Stimulated activated naive B cell treated with anti-CD40 and anti-IgM and Interleukin-4, amounts not matched to agents 10 μg/mL and 1 μg/mL and 100 μg/mL, for 72 hours (primary cell): ENCODE measurements at places on chromosomes 5 and 9.

- DNase-seq = no peak
These were observed 384.3 kb upstream of the RFX3 start for GRCh38 chr9:3909966-3910650.

- no peak for DNase-seq
These were observed 27.8 kb upstream of the CSF1R start for GRCh38 chr5:150114102-150114641.

DNA sequence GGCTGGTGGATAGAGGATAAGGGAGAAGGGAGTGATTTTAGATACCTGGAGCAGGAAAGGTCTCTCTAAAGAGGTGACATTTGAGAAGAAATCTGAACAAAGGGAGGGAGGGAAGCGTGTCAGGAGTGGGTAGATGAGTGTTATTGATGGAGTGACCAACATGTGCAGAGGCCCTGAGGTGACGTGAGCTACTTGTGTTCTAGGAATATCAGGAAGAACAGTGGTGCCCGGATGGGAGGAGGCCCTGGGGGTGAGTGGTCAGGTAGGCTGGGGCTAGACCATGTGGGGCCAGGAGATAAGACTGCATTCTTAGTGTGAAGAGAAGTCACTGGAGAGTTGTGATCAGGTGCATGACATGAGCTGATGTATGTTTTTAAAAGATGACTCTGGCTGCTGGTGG lies 256.2 kb downstream of the ARHGAP26 start:
- no peak for DNase-seq

- DNase-seq = no peak
These were observed 27.2 kb downstream of the NR3C1 start for GRCh38 chr5:143376195-143376779.

- no peak for DNase-seq
These were observed 42.8 kb upstream of the RPS23 start for GRCh38 chr5:82320966-82321365.

DNA sequence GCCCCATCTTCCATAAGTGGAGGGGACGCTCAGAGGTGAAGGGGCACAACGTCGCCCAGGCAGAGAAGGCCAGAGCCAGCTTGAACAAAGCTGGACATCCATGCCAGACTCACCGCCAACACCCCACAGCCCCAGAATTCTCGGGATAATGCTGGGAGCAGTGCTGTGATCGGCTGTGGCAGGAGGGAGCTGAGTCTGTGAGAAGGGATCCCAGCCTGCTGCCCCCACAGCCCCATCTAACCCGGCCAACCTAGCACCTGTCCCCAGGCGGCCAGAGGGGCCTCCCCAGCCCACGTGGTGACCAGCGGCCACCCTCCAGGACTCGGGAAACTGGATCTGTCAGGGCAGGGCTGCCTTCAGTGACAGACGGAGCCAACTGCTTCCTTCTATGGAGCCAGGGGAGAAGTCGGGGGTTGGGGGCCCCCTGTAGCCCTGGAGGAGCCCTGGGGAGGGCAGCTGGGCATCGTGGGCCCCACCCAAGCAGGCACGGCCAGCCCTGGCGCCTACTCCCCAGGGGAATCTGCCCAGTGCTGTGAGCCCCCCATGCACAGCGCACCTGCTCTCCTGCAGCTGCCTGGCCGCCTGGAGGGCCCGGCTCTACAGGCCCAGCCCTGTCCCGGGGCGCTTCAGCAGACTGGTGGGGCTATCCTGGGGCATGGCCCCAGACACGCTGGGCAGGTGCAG lies 6.0 kb downstream of the BRD3 start:
- no peak for DNase-seq

- no peak for DNase-seq
These were observed 299.9 kb downstream of the CSNK1G3 start for GRCh38 chr5:123811831-123812230.

DNA sequence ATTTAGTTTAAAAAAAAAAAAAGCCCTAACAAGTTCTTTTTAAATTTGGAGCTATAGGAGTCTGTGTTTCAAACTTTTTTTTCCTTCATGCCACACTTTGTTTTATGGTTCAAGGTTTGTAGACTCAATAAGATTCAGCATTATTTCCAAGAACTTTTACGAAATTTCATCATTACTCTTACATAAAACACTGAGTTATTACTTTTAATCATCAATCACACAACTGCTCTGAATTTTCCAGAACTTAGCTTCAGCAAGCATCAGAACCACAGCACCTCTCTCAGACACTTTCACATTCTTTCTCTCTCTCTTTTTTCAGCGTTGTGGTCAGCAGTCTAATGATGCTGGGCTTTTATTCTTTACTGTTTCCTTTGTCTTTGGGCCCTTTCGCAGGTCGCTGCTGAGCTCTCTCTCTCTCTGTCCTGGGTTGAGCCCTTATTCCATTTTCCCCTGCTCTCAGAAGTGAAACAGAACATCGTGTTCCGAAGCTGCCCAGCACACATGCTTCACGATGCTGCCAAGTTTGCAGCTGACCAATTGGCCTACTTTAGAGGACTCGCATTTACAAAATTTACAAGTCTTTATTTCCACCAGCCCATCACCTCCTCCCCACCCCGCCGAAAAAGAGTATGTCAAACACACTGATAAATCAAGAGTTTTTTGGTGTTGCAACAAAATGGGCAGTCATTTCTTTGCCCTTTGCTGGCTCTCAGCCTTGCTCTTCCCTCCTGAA lies 44.6 kb upstream of the PIK3R1 start:
- DNase-seq = no peak

- DNase-seq = no peak
These were observed 156.5 kb downstream of the ERCC6L2 start for GRCh38 chr9:96031916-96032534.

DNA sequence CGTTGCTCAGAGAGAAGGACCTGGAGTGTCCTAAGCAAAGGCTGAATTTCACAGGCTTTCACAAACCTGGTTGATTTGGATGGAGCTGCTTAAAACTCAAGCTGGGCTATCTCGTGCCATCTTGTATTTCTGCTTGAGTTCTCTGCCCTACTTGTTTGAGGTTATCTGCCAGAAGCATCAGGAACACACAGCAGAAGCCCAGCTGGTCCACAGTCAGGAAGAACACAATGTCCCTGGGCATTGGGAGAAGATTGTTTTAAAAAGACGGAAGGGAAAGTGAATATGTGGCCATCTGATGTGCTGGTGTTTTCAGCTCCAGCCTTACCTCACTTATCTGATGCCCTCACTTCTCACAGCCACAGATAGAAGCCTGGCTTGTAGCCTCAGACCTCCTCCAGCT lies 32.9 kb upstream of the SLC36A1 start:
- DNase-seq = no peak

- DNase-seq = no peak
These were observed 94.4 kb upstream of the IFNE start for GRCh38 chr9:21576331-21577189.

DNA sequence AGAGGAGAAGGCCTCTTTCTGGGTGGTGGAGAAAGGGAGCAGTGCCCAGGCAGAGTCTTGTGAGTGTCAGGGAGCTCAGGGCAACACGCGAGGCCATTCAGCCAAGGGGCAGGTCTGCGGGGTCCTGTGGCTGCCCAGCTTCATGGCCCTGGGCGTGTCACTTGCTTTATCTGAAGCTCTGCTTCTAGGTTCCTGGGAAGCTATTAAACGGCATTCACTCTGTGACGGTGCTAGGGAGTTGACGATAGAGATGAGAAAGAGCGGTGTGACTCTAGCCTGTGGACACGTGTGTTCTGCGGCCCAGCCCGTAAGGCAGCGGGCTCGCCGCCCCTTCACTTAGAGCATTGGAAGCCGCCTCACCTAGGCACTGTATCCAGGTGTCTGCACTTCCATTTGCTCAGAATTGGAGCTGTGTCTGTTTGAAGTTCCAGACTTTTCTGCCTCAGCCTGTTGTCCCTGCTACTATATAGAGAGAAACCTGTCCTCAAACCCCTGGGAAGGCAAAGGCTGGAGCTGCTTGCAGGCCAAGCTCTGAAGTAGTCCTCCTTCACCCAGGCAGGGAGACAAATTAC lies 88.3 kb downstream of the PHF2 start:
- no peak for DNase-seq

DNA sequence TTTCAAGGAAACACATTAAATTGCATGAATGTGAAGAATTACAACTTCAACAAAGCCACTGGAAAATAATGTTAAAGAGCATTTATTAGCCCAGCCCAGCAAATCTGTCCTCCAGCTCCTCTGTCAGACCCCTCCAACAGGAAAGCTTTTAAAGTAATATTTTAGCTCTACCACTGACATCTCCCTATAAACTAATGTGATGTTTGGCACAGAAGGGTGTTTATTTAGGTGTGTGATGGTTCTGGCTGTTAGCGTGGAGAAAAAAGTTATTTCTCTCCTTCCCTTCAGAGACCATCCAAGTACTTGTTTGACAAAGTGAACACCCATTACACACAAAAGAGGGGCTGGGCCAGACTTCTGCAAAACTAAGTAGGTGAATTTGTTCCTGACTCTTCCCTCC lies 111.9 kb upstream of the TARS1 start:
- no peak for DNase-seq

- no peak for DNase-seq
These were observed 19.1 kb downstream of the AUH start for GRCh38 chr9:91342575-91342974.

GRCh38 chr5:2251298-2251697 lies 368.6 kb upstream of the IRX4 start:
- DNase-seq = no peak

- no peak for DNase-seq
These were observed 23.5 kb upstream of the TENT2 start for GRCh38 chr5:79588696-79589095.

- DNase-seq = no peak
These were observed 11.1 kb downstream of the VAV2 start for GRCh38 chr9:133980864-133981588.

- DNase-seq = no peak
These were observed 38.0 kb upstream of the TCERG1 start for GRCh38 chr5:146409054-146409671.
